ENCODE measurements at places on chromosomes 2 and 18.

- peak; percentile 26 for DNase-seq
Observed at GRCh38 chr18:5311301-5311989, 15.9 kb upstream of the ZBTB14 start.

GRCh38 chr2:155733091-155733853, 599.2 kb downstream of the NR4A2 start:
- no peak for DNase-seq

DNA sequence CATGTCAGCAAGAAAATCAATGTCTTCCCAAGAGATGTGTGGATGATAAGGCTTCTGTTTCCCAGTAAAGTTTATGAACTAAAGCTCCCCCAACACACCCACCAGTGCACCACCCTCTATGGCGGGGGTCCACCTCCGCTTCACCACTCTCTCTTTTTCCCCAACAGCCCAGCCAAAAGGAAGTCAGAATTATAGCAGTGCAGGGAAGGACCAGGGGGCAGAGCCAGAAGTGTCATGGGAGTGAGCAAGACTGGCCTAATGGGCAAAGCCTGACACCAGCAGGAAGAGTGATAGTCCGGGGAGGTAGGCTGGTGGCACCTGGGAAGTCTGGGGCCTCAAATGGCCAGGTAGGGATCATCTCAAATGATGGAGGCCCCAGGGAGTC, 167.7 kb downstream of the ZFP36L2 start:
- no peak for DNase-seq

DNA sequence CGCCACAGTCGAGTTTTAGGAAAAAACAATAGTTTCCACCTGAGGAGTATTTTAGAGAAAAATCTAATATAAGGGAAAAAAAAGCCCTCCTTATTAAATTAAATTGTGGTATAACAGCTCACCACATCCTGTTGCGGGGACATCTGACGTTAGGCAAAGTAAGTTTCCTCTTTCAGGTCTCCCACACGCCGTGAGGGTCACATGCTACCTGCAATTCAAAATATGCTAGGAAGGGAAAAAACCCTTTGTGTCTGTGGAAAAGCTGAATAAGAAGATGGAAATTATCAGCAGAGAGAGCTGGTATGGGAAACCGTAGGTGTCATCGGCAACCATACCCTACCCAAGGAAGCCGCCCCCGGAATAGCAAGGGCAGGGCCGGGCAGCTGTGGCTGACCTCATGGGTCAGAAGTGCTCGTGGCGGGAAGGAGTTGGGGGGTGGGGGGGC, 128.0 kb downstream of the NFATC1 start:
- DNase-seq, result no peak

- no peak for DNase-seq
Observed at GRCh38 chr2:189258616-189259365, 79.2 kb upstream of the COL5A2 start.

DNA sequence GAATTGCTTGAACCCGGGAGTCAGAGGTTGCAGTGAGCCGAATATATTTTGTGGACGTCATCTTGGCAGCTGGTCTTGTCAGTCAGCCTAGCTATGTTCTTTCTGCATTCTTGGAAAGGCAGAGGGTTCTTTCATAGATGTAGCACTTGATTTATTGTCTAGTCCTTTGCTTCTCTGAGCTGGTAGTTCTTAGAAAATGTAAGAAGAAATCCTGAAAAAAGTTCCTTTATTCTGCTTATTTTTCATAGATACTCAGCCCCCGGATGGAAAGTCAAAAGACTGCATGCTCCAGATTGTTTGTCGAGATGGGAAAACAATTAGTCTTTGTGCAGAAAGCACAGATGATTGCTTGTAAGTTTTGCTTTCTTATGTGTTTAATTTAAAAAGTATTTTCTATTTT, 21.3 kb downstream of the PLEKHB2 start:
- no peak for DNase-seq

DNA sequence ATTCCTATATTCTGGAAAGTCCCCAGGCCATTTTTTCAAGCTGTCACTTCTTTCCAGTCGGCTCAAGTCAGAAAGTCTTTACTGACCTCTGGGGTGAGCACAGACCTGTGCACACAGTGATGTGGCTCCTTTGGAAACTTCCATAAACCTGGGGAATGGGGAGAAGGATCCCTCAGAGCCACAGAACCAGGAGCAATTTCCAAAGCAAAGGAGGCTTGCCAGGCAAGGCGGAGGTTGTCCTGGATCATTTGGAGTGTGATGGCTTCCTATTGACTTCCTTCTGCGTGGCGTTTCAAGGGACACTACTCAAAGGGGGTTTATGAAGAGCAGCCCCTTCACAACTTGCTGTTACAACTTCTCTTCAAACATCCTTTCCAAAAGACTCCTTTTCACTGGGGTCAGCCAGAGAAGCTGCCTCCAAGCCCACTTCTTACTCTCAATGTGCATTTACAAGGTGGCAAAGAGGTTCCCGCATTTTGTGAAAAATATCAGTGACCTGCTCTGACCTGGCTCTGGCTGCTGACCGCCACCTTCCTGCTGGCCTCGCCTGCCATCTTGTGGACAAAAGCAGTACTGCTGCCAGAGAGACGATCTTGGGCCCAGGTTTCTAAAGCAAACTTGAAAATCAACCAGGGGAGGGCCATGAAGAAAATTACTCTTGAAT, 18.2 kb upstream of the TMEM247 start:
- DNase-seq, result no peak

DNA sequence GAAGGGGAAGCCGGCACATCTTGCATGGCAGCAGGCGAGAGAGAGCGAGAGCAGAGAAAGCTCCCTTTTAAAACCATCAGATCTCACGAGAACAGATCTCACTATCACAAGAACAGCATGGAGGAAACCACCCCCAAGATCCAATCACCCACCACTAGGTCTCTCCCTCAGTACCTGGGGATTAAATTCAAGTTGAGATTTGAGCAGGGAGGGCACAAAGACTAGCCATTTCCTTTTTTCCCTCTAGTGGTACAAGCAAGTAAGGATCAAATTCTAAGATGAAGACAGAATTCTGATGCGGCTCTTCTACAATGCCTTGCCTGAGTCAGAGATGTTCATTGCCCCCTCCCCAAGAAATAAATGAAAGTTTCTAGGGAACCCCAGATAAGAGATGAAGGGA, 45.6 kb upstream of the ANKRD44 start:
- DNase-seq, result no peak

- no peak for DNase-seq
Observed at GRCh38 chr2:67782443-67782842, 280.4 kb downstream of the C1D start.

DNA sequence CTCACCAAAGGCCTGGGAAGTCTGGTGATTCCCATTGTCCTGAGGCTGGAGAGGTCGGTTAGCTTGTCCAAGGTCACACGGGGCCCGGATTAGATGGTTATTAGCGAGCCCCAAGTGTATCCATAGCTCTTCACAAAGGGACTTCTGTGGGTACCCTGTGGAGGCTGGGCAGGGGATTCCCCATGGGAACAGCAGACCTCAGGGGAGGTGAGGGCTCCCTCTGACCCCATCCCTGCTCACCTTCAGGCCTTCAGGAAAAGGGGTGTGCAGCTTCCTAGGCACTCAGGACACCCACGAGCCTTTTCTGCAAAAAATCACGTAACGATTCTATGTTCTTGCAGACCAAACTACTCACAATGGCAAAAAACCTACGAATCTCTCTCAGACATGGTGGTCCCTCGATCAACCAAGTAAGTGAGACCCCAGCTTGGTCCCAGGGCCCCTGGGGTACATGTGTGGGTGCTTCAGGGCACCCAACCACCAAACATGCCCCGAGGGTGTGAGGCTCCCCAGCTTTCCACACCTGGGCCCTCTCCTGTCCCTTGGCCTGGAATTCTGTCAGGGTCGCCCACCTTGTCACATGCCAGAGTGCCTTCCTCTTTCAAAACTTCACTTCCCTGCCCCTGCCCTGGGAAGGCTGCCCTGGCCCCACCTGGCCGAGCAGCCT, 40.3 kb downstream of the PDIA6 start:
- DNase-seq, result no peak

DNA sequence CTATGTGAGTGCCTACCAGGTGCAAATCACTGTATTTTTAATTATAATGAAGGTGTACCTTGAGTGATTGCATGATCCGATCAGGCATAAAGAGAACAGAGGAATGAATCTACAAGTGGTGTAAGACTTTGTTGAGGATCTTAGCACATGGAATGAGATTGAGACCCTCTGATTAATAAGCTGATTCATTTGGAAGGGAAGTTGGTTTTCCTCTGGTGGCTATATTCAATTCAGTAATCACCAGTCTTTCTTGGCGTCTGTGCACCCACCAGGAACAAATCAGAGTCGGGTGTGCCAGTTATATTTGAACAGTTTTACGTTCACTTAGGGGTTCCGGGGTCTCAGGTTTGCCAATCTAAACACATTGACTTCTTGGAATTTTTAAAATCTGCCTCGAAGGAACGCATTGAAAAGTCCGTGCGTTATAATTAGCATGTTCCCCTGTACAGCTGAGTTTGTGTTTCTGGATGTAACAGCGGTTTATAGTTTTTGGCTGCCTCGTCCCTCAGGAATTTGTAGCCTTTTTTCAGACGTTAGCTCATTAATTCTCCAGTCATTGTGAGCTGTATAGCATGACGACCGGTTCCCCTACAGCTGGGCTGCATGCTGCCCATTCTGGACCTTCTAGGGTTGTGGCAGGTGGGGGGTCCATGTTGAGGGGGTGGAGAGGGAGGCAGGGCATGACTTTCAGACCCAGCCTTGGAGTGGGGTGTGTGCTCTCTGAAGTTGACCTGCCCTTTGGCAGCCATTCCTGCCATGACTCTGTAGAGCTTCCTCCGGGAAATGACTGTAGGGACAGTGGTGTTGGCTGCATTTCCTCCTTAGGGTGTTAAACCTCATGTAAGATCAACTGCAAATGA, 20.3 kb downstream of the MYO1B start:
- DNase-seq, result no peak

GRCh38 chr2:17652681-17653394, 100.8 kb downstream of the SMC6 start:
- no peak for DNase-seq

DNA sequence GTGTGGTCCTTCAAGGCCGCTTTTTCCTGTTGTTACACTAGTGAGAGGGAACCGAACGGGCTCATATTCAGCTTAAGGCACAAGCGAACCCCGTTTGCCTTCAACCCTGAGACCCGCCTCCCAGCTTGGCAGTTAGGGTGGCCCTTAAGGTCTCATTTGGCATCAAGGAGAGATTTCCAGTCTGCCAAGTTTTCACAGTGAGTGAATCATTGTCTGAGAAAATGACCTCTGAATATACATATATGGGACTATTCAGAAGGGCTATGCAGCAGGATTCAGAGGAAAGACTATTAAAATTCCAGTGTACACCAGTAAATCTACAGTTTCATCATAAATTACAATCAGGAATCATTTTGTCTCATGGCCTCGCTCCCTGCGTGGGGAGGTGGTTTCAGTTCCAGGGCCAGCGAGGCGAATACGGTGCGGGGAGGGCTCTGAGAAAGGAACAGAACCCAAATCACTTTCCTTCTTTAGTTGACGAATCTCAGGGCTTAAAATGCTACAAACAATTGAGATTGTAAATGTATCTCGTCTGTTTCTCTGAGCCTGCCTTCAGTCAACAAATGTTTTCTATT, 231.4 kb downstream of the FAM210A start:
- DNase-seq, result no peak

- no peak for DNase-seq
Observed at GRCh38 chr2:165718610-165719210, 75.3 kb downstream of the GALNT3 start.

DNA sequence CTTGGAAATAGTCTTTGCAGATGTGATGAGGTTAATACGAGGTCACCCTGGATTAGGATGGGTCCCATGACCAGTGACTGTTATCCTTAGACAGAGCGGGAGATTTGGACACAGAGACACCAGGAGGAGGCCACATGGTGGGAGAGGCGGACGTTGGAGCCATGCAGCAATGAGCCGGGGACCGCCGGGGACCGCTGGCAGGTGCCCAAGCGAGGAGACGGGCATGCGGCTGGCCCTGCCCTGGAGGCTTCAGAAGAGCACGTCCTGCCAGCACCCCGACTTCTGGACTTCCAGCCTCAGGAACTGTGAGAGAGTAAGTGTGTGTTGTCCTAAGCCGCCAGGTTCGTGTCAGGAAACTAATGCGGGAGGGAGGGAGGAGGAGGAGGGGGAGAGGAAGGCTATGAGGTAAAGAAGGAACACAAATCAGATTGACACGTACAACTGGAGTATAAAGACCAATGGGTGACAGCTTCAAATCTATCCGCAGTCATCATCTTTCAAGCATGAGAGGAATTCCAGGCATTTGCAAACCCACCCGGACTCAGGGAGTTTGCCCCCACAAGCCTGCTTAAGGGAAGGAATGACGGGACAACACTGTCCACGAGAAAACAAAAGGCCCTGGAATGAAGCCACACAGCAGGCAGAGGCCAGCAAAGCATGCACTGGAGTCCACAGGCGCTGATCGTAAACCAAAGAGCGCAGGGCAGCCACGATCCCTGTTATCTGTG, 11.6 kb upstream of the BOK start:
- peak; percentile 95 for DNase-seq

GRCh38 chr18:66735933-66736332, 132.0 kb upstream of the CDH19 start:
- DNase-seq, result no peak

DNA sequence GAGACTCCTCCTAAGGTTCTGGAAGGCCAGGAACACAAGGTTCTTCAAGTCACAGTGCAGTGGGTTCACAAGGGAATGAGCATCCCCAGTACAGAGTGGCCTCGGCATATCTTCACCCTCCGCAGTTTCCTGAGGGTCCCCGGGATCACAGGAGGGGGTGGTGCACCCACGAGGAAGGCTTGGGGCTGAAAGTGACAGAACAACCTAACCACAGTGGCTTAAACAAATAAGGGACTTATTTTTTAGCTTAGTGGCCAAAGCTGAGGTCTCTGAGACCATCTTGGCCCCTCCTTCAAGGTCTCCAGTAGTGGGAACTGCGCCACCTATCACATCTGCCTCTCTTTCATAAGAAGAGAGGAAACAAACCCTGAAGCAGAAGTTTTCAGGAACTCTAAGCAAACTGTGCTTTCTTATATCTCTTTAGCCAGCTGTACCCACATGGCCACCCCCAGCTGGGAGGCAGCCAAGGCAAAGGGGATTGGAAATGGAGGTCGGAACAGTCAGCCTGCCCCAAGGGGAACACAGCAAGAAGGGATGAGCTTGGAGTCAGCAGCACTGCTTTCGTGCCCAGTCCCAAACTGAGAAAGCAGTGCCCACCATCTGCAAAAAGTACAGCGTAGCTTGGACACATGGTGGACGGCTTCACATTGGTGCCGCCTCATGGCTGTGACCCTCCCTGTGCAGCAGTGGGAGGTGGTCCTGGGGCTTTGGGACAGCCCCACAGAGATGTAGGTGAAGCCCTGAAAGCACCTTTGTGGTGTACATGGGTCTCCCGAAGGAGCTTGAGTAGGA, 260.0 kb upstream of the ID2 start:
- no peak for DNase-seq

- DNase-seq, result peak; percentile 9
Observed at GRCh38 chr2:151575338-151575737, 158.9 kb downstream of the NEB start.

DNA sequence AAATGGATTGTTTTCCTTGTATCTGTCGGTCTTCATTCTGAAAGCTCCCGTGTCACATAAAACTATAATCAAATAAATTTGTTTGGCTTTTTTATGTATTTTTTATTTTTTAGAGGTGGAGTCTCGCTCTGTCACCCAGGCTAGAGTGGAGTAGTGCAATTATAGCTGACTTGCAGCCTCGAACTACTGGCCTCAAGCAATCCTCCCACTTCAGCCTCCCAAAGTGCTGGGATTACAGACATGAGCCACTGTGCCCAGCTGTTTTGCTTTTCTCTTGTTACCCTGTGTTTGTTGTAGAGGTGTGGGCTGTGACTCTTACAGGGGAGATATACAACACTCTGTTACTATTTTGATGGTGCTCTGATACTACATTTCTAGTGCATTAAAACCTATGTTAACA, 2.2 kb downstream of the GALM start:
- no peak for DNase-seq

- DNase-seq, result no peak
Observed at GRCh38 chr2:45278365-45279078, 269.3 kb upstream of the SIX2 start.
